ENCODE measurements at places on chromosomes 1 and 21. TPM values are rescaled to one million over a fixed set of nuclear protein-coding genes. Genes with fewer than 3 reads are reported as not detected.

Gene MIXL1
- not detected for polyA plus RNA-seq

Gene IGSF5
- polyA plus RNA-seq, result 1.7 TPM

Gene CACNA1S
- under 0.01 TPM for polyA plus RNA-seq

Gene GPBP1L1
- 39.7 TPM for polyA plus RNA-seq

DNA sequence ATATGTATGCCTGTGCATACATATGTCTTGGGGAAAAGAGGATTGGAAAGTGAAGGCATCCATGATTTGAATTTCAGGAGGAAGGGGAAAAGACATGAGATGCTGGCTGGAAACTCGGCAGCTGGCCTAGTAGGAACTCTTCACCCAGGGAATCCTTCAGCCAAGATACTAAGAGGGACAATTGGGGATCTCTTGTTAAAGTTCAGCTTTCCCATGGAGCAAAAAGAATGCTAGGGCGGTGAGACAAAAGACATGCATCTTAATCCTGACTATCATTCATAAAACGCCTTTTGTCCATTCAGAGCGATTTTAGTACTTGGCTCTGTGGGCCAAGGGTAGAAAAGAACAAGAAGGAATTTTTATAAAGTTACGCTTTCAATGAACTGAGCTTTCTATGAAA is 20.5 kb downstream of the PDPN start:
- DNase-seq, result no peak

GRCh38 chr1:52792036-52792435 is 50.5 kb upstream of the ZYG11A start:
- DNase-seq, result no peak

- no peak for DNase-seq
Measured at GRCh38 chr1:192066202-192066601, 92.1 kb upstream of the RGS18 start.

DNA sequence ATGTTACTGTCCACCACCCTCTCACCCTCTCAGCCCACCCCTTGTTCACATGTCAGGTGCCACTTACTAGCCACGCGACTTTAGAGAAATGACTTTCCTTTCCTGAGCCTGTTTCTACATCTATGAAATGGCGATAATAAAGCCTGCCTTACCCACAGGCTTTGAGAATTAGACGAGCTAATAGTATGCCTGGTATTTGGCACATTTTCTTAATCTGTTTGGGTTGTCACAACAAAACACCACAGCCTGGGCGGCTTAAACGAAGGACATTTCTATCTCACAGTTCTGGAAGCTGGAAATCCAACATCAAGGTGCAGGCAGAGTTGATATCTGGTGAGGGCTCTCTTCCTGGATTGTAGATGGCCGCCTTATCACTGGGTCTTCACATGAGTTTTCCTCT is 273.9 kb upstream of the FMN2 start:
- no peak for DNase-seq

DNA sequence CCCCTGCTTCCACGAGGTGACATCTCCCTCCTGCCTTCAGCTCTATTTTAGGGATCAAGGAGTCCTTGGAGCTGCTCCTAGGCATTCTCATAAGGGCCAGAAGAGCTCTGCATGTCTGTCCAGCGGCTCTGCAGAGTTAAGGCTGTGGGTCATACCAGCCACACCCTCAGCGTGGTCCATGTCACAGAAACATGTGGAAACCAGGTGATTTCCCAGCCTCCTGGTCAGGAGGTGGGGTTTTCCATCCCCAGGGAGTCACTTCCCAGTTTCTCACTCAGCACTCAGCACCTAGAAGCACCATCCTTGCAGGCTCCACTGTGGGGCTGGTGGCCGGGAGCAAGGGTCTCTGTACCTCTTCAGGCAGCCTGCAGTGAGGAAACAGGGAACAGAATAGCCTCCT is 1.4 kb upstream of the TNFRSF1B start:
- no peak for DNase-seq

GRCh38 chr1:153946622-153947241 is at the start of gene DENND4B:
TSS of gene DENND4B (minus strand) at chr1:153946718. CDS start at chr1:153944374, 2,344 bp downstream.
- peak; percentile 83 for DNase-seq

GRCh38 chr1:210358626-210359025 is 29.9 kb downstream of the HHAT start:
- no peak for DNase-seq

DNA sequence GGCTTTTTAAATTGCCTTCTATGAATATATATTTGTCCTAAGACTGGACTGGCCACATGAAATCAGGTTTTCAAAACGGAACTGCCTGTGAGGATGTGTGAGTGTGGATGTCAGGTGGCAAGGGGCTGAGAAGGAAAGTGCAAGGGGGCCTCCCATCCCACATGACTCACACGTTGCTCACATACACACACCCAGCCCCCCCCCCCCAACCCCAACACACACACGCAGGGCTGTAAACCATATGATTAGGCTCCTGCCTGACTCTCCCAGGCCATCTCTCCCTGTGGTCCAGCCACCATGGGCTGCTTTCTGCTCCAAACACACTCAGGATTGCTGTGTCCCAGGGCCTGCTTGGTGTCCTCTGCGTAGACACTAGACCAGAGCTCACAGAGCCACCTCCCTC is 22.4 kb downstream of the DEGS1 start:
- no peak for DNase-seq

- no peak for DNase-seq
Measured at GRCh38 chr1:98749152-98749756, 87.7 kb downstream of the SNX7 start.

GRCh38 chr1:165942062-165942461 is 114.6 kb downstream of the UCK2 start:
- DNase-seq, result no peak

DNA sequence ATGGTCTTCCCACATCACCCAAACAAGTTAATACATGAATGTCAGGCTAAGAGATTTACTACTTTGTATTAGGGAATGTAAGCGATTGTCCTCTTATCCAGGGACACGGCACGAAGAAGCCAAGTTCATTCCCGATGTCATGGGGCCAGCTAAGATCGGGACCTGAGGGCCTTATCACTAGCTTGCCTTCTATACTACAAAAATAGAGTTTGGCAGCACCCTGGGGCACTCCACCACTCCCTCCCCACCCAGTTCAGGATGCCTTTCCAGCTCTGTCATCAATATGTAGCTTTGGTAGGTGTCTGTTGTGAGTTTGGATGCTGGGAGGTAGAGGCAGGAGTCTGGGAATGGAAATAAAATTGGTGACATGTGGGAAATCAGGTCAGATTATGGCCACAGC is 197.5 kb downstream of the ATG4C start:
- peak; percentile 20 for DNase-seq

DNA sequence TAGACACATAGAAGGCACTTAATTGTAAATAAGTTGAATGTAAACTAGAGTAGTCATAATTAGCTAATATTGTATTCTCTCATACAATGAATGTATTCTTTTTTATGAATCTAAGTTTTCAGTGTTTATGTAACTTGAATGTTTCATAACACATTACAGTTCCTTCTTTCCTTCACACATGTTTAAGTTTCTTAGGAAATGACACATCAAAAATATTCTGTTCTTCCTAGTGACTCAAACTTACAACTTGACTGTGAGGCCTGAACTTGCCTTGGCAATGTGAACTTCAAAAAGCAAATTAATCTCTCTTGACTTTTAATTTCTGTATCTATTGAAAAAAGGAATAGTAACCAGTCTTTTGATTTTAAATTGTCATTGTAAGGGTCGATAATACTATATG is 700.1 kb downstream of the KCNT2 start:
- no peak for DNase-seq

DNA sequence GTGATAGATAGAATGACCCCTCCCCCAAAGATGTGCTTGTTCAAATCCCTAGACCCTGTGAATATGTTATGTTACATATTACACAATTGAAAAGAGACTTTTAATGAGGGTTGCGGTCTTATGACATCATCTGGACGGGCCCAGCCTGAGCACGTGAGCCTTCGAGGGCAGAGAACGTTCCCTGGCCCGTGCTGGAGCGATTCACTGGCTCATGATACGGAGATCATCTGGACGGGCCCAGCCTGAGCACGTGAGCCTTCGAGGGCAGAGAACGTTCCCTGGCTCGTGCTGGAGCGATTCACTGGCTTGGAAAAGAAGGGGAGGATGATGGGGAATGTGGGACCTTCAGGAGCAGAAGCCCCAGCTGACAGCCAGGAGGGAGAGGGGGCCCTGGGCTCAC is 34.4 kb upstream of the COL18A1 start:
- peak; percentile 2 for DNase-seq

DNA sequence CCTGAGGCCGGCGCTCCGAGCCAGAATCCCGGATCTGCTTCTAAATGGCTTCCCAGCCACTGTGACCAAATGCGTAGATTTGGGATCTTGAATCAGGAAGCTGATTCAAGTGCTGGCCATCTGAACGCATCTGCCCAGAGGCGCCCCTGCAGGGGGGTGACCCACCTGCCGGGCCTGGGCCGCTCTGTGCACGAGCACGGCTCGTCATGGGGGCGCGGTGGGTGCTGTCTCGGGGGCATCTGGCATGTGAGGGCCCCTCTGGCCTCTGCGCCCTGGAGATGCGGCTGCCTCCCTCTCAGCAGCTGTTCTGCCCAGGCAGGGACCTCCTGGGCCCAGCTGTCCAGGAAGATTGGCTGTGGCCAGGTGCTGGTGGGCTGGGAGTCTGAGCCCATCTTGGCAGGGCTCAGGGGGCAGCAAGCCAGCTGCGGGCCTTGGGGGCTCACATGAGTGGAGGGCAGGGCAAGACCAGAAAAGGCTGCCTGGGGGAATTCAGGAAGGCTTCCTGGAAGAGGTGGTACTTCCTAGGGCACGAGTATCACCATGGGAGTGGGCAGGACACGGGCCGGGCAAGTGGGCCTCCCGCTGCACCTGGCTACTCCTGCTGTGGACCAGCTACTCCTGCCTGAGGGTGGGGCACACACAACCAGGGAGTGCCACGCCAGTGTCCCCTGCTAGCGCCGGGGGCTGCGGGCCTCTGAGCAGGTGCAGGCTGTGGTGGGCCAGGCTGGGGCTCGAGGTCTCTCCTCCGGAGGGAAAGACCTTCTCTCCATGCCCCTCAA is 25.1 kb downstream of the PLCH2 start:
- no peak for DNase-seq

GRCh38 chr1:215032911-215033526 is 49.5 kb upstream of the KCNK2 start:
- DNase-seq, result no peak

DNA sequence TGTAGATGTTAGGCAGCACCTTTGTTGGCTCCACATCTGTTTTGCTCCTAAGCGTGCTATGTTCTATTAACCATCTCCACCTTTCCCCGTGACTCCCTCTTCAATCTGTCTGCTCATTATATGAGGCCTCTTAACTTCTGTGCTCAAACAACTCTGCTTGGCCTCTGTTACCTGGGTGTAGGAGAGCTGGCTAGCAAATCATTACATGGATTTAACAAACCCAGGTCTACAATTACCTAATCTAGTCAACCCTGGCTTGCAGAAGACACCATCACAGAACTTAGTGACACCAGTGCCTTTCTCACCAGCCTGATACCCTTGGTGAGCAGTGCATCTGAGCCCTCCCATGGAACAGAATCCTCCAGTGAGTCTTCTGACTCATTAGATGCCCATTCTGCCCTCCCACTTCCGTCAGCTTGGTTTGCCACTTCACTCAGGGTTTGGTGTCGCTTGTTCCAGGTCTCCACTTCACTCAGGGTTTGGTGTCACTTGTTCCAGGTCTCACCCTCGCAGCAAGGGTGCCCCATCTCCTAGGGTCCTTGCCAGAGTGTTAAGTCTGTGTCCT is 92.0 kb upstream of the KIF26B start:
- no peak for DNase-seq

DNA sequence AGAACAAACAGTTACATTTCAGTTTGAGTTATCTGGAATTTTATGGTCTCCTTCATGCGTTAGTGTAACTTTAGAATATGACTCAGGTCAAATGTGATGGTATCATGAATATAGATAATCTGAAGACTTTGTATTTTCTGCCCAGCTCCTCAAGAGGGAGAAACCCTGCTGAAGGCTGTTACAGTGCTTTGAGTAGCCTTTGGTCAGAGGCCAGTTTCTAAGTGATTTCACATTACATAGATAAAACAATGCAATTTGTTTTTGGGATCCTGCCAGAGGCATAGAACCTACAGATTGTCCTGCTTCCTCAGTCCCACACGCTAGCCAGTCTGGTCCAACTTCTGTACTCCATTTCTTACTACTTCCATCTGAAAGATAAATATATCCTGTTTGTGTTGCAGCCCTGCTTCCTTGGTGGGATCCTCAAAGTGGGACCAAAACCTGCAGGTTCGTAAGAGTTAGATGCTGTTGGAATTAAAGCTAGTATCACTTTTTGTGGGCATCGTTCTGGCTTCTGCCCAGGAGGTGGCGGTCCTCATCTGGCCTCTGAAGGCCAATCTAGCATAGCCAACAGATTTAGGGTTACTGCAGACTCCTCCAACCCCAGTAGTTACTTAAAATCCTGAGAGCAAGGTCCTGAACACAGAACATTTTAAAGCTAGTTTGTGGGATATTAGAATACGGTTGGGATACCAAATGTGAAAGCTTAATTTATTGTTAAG is 645.8 kb upstream of the USP24 start:
- DNase-seq, result no peak

DNA sequence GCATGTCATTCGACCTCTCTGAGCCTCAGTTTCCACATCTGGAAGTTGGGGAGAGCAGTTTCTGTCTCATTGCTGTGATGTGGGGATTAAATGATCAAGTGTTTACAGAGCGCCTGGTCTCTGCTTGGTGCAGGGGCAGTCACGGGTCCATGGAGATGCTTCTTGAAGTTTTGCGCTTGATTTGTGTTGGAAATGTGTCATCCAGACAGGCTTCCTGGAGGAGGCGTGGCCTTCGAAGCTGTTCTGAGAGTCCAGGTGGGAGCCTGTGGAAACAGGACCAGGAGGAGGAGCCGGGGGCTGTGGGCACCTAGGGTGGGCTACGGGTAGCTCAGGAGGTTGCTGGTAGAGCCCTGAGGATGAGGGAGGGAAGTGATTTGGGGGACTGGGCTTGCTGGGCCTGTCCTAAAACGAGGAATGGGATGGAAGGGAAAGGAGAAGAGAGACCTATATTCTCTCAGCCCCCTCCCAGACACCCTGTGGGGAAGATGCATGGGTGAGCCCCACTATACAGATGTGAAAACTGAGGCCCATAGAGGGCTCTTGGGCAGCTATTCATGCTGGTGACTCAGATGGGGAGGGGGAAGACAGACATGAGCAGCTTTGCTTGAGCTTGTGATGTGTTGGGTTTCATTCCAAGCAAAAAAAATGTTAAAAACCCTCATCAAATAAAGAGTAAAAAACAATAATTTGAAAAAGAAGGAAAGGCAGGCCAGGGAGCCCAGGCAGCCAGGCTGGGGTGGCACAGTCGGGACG is 107.2 kb upstream of the WNT4 start:
- DNase-seq, result no peak

DNA sequence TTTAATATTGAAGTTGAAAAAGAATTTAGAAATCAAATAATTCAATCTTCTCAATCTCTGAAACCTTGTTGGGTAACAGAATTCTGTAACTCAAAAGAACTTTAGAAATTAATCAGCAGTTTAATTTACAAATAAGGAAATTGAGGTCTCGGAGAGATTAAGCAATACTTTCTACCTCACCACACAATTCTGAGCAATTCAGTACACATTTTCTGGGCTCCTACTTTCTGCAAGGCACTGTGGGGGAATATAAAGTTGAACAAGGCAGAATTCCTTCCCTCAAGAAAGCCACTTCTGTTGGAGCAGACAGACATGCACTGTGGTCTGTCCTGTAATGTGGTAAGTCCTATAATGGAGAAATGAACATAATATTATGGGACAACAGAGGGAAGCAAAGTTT is 47.7 kb downstream of the MEF2D start:
- no peak for DNase-seq

- no peak for DNase-seq
Measured at GRCh38 chr1:204623894-204624361, 61.6 kb downstream of the LRRN2 start.
